ENCODE measurements at places on chromosomes 7 and 10. TPM values are rescaled to one million over a fixed set of nuclear protein-coding genes. Genes with fewer than 3 reads are reported as not detected.

Gene PSD
- 11.2 TPM for total RNA-seq

Gene RARRES2
- not detected for total RNA-seq

Gene DTX2
- 31.0 TPM for total RNA-seq

Gene KCND2
- not detected for total RNA-seq

Gene GPR146
- total RNA-seq: 15.9 TPM

Gene BLNK
- 2.4 TPM for total RNA-seq

Gene KLLN
- total RNA-seq: 1.2 TPM

Gene TMEM229A
- not detected for total RNA-seq

Gene PLA2G12B
- total RNA-seq: not detected

Gene FGFBP3
- 1.1 TPM for total RNA-seq

Gene NUTM2E
- 0.89 TPM for total RNA-seq

Gene CRYGN
- not detected for total RNA-seq

Gene SLC35B4
- 14.5 TPM for total RNA-seq

Measured in naive thymus-derived CD4-positive, alpha-beta T cell (primary cell).